OCI-M1 (cell line): ENCODE measurements at places on chromosomes 3 and 15.
A peak's percentile ranks its signal among the peaks of the same experiment; 100 is the strongest.

DNA sequence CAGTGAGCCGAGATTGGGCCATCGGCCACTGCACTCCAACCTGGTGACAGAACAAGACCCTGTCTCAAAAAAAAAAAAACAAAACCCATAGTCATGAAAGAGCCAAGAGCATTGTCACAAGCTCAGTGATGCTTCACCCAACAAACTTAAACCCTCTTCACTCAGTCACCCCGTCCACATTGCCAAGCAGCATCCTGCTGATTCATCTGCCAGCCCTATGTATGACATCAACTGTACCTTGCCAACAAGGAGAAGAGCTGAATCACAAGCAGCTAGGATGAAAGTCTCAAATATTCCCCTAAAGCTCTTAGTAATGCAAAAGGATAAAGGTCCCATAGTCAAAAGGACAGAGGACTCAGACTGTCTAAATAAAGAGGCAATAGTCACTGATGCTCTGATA lies 90.0 kb downstream of the ANO10 start:
- no peak for DNase-seq

GRCh38 chr15:40372981-40373380 lies 9.5 kb upstream of the KNSTRN start:
- DNase-seq = no peak

GRCh38 chr3:163058031-163058854 lies 1561.6 kb downstream of the OTOL1 start:
- no peak for DNase-seq

DNA sequence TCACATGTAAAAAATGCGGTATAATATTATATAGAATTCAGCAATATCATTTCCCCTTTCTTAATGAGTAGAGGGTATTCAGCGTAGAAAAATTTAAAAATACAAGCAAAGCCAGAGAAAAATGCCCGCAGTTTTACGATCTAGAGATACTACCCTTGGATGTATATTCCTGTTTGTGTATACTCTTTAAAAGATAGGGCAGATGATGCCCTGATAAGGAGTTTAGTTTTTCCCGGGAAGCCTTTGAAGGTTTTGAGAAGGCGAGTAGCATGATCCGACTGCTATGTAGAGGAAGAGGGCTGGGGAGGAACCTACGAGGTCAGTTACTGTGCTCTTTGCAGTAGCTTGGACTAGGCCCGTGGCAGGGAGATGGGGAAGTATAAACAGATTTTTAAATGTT lies 1.2 kb downstream of the YEATS2 start:
- DNase-seq = peak; percentile 49

- DNase-seq = peak; percentile 60
Measured at GRCh38 chr15:41634072-41634626, 26.1 kb upstream of the MGA start.

DNA sequence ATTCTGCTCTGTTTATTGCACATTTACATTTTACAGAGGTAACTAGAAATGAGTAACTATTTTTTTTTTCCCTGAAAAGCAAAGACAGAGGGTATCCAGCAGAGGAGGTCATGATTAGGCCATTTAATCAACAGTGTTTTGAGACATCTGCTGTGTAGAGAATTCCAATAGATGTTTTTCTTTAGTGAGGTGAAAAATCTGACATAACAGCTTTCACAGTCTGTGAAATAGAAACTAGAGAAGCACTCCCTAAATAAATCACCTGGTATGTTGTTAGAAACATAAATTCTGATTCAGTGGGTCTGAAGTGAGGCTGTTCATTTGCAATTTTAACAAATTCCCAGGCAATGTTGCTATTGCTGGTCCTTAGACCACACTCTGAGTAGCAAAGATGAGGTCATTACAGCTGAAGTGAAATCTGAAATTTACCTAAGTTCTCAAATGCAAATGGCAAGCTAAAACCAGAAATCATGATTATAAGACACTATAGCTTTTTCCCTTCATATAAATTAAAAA lies 329.2 kb upstream of the LRRC3B start:
- DNase-seq = no peak

- DNase-seq = no peak
Measured at GRCh38 chr15:69498282-69498681, 45.7 kb downstream of the RPLP1 start.

DNA sequence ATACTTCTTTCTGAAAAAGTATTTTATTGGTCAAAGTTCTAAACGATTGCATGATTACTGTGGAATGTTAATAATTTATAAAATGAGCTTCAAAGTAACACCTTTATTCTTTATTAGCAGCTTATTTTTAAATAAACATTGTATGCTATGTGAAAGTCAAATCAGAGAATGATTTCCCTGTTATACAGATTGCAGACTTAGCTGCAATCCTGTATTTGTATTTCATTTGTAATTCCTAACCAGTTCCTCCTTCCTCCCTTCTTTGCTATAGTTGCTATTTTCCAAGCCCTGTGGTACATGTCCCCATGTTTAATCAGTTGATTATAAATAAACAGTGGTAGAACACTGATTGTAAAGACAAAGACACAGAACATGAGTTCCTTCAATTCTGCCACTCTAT lies 42.4 kb upstream of the C15orf39 start:
- DNase-seq = no peak

GRCh38 chr3:1552831-1553230 lies 460.0 kb downstream of the CNTN6 start:
- DNase-seq = no peak

DNA sequence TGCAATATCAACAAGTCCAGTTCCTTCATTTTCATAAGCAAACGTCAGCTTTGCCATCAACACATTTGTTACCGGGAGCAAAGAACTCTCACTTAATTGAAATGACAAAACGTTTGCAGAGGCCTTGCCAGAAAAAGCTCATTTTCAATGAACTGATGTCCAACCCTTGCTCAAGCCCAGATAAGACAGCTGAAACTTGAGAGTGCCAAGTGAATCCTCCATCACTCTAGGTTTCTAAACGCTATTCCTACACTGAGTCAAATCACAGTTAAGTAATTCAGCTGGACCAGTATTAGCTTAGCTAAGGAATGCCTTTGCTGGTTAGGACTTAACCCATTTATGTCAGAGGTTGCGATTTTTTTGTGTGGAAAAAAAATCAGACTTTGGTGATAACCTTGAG lies 11.5 kb downstream of the CHSY1 start:
- no peak for DNase-seq

DNA sequence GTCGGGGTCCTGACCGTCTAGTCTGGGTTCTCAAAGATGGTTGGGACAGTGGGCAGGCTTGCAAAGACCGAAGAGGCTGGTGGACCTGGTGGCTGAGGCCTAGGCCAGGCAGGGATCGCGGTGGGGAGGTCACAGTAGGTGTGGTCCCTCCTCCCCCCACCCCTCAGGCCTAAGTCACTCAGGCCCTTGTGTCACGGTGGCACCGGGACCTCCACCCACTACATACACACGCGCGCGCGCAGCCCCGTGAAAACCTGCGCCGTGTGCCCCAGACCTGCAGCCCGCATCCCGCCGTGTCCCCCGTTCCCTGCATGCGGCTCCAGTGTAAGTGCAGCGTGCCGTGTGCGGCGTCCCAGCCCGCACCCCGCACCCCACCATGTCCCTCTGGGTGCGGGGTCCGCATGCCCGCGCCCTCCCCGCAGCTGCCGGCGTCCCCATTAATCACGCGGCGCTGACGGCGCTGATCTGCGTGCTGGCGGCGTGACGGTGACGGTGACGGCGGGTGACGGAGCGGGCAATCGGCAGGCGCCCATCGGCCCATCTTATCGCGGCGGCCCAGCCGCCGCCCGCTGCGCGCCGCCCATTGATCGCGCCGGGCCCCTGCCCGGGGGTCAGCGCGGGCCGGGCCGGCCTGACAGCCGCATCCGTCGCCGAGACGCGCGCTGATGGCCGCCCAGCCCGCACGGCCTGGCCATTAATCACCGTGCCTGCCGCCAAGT lies 24.4 kb downstream of the SEC61A1 start:
- DNase-seq = peak; percentile 86

- no peak for DNase-seq
Measured at GRCh38 chr3:196314597-196314996, 3.4 kb downstream of the DYNLT2B start.

DNA sequence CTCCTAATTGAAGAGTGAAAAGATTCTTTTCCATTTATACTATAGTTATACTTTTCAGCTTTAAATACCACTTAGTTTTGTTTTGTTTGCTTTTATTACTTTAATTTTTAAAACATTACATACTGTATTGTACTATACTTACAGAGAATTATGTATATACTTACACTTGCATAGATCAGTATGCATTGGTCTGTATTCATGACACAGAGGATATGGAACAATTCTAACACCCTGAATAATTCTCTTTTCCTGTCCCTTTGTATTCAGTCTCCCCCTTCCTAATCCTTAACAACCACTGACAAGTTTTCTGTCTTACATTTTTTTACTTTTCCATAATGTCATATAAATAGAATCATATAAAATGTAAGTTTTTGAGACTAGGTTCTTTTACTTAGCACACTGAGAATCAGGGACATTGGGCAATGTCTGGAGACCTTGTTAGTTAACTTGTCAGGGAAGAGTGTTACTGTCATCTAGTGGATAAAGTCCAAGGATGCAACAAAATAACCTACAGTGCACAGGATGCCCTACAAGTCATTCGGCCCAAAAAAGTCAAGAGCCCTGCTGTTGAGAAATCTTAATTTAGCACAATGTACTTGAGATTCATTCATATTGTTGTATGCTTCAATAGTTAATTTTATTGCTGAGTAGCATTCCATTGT lies 95.7 kb upstream of the MCTP2 start:
- peak; percentile 14 for DNase-seq

- no peak for DNase-seq
Measured at GRCh38 chr15:73928241-73928579, 1.9 kb downstream of the LOXL1 start.

GRCh38 chr3:11820531-11821041 lies 26.1 kb downstream of the TAMM41 start:
- no peak for DNase-seq

- no peak for DNase-seq
Measured at GRCh38 chr3:144402430-144402829, 430.8 kb downstream of the DIPK2A start.

DNA sequence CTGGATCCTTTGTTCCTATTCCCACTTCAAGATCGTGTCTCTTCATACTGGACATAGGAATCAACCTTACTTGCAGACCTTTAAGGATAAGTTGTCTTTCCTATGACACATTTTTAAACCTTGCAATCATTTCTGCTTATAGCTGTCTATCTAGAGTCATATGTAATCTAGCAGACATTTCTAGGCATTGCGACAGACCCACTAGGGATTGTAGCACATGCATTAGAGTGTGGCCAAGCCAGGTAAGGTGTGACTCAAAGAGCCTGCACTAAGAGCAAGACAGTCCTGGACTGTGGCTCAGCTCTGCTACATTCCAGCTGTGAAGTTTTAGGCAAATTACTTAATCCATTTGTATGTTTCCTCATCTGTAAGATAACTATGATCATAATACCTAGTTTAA lies 38.8 kb upstream of the BFSP2 start:
- no peak for DNase-seq

GRCh38 chr15:93987068-93987467 lies 244.3 kb upstream of the MCTP2 start:
- DNase-seq = no peak

DNA sequence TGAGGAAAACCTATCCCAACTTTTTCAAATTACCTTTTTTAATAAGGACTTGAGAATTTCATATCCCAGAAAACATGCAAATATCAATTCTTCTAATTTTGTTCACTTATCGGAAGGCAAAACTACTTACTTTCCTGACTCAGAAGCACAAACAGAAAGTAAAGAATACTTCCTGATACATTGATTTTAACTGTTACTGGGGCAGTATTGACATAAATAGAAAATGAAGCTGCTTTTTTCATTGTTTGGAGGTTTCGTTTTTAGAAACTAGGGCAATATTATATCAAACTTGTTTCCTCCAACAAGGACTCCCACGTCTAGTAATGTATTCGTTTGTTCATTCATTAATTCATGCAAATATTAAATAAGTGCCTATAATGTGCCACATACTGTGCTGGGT lies 19.1 kb downstream of the PAQR9 start:
- DNase-seq = no peak

- DNase-seq = no peak
Measured at GRCh38 chr3:164748626-164749025, 329.7 kb downstream of the SI start.

GRCh38 chr15:100665570-100665969 lies 63.2 kb downstream of the ASB7 start:
- no peak for DNase-seq

GRCh38 chr3:123816673-123817207 lies 67.4 kb downstream of the MYLK start:
- DNase-seq = no peak

DNA sequence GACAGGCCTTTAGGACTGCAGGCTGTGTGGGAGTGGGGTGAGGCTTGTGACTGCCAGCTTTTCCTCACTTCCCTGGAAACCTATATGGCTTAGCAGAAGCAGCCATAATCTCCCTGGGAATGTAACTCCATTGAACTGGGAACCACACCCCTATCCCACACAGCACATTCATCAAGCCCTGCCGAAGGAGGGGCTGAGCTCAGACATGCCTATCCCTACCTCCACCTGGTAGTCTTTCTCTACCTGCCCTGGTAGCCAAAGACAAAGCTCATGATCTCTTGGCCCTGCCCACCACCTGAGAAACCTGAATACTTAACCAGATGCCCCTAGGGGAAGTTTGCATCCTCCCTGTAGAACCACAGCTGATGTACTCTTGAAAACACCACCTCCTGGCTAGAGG lies 219.8 kb downstream of the UNC13C start:
- DNase-seq = no peak

GRCh38 chr3:108055931-108056330 lies 34.9 kb downstream of the CD47 start:
- no peak for DNase-seq

- DNase-seq = no peak
Measured at GRCh38 chr3:13017361-13018042, 55.7 kb downstream of the IQSEC1 start.

- no peak for DNase-seq
Measured at GRCh38 chr3:45140141-45140769, 5.9 kb downstream of the CDCP1 start.

GRCh38 chr3:102090721-102091045 lies 241.4 kb downstream of the NFKBIZ start:
- DNase-seq = no peak

DNA sequence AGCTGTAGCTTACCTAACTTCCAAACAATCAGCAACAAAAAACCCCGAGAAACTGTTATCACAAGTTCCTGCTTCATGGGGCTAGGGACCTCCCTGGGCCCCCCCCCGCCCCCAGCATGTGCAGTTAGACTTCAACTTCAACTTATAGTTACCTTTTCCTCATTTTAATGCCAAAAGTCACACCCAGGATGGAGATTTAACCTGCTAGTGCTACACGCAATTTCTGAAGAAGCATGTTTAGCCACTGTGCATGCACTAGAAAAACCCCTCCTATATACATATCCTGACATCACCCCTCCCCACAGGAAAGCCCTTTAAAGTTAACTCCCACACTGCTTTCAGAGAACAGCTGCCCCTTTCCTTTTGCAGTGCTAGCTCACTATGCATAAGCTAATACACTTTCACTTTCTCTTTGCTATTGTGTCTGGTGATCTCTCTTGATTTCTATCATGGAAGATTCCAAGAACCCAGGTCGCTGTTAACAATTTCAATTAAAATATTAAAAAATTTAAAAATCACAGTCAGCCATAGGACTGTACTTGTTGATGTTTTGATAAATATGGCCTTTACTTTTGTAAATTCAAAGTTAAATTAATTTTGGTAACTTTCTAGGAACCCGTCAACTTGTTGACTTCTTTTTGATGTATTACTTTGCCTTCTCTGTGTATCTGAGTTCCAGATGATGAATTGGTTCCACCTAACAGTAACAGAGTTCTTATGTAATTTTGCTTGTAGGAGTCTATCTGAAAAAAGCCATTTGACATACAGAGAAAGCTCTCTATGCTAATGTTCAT lies 75.2 kb upstream of the ACAD9 start:
- peak; percentile 95 for DNase-seq
